Hepatocyte (in vitro differentiated cells): ENCODE measurements at places on chromosomes 13 and 19. TPM values are rescaled to one million over a fixed set of nuclear protein-coding genes. Genes with fewer than 3 reads are reported as not detected.

Gene PCSK4
- polyA plus RNA-seq = 9.6 and 16.2 TPM in 2 replicates

Gene ATP4B
- 7.0 and 30.8 TPM in 2 replicates for polyA plus RNA-seq

Gene SBK3
- polyA plus RNA-seq = 0.92 TPM in 1 of 2 replicates, not detected in the other

Gene RGCC
- 19.9 and 21.2 TPM in 2 replicates for polyA plus RNA-seq

Gene ACP7
- 0.13 and 0.21 TPM in 2 replicates for polyA plus RNA-seq

Gene ADAT3
- polyA plus RNA-seq = 11.0 and 11.6 TPM in 2 replicates

Gene PRR12
- 2.7 and 3.0 TPM in 2 replicates for polyA plus RNA-seq

Gene ZNF558
- 16.4 and 25.1 TPM in 2 replicates for polyA plus RNA-seq

Gene KLK3
- 0.60 TPM in 1 of 2 replicates, not detected in the other for polyA plus RNA-seq

Gene DNAAF3
- polyA plus RNA-seq = 3.8 and 4.9 TPM in 2 replicates

DNA sequence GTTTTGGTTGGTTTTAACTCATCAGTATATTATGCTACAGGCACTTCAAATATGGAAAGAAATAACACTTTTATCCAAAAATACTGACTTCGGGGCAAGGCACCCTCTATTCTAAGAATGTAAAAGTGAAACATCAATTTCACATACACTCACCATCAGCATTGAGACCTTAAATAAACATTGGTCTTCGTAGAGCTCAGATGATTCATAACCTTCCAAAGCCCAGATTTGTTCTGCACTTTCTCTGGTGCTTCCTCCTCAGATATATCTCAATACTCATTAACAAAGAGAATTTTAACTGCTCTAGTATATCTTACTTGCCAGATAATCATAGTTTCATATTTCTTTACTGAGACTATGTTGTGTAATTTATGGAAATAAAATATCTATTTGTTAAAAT, 794.3 kb downstream of the LIG4 start:
- DNase-seq = no peak

DNA sequence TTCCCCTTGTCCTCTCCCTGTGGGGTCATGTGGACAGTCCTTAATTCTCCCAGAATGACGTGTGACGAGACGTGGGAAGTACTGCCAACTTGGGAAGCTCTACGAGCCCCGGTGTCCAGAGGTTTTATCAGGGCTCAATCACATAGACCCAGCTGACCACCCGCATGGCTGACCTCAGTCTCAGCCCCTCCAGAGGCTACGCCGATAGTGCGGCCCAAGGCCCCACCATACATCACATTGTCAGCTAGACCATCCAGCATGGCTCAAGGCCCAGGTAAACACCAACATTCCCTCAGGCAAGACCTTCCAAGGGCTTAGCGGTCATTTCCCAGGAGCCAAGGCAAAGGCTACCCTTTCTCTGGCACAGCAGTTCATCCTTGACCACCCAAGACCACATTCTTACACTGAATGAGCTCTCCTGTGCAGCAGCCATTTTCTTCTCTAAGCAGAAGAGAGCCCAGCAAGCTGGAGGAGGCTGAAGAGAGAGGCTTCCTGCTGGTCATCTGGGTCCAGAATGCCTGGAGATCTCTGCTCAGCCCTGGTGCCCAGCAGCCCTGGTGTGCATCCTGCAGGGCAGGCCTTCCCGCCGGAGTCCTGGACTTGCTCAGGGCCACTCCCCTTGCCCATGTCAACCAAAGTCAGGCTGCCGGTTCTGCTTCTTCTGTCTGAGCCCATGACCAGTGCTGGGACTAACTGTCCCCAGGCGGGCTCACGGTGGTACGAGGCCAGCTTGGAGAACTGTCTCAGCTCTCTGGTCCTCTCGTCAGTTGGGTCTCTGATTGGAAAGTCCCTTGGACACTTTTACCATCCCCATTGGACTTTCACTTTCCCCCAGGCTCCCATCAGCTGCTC, 7.9 kb upstream of the F10 start:
- DNase-seq = no peak

DNA sequence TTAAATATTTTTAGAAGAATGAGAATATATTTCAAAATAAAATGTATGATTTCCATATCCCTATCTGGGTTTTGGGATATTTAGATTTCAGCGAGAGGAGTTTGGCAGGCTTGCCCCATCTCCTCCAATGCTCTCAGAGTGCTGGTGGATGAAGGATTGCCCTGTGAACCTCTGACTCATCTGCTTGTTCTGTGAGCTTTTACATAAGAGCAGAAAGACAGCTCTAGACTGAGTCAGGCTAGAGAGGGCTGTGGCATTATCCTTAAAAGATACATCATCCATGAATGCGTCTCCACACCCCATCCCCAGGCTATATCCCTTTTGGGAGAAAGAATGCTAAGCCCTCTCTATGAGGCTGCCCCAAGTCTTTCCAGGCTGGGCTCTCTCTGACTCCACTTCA, 190.6 kb downstream of the TUBA3C start:
- DNase-seq = no peak

GRCh38 chr19:23203841-23204344, 46.3 kb downstream of the ZNF724 start:
- no peak for DNase-seq

DNA sequence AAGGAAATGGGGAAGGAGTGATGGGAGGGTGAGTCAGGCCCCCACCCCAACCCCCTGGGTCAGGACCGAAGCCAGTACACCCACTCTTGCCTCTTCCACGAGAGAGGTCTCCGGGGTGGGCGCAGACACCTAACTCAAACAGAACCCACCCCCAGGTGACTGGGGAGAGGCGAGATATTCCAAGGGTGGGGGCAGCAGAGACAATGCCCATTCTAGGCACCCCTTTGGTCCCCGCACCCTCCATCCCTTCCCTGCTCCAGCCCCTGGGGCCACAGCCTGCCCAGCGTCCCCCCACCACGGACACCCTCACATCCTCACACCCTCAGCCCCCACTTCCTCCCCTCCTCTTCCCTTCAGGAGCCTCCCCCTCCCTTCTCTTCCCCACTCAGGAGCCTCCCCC, 682 bp downstream of the ZSCAN18 start:
- DNase-seq = no peak

- peak; percentile 23 for DNase-seq
Observed at GRCh38 chr19:53432088-53432661, 391 bp downstream of the ZNF761 start.

GRCh38 chr13:62246581-62246980, 830.9 kb upstream of the PCDH20 start:
- DNase-seq = no peak
